Substantia nigra (tissue), 51 donors: ENCODE measurements at places on chromosomes 1 and 21.

GRCh38 chr1:1938613-1939295 lies 19.7 kb upstream of the TMEM52 start:
- no peak for DNase-seq

DNA sequence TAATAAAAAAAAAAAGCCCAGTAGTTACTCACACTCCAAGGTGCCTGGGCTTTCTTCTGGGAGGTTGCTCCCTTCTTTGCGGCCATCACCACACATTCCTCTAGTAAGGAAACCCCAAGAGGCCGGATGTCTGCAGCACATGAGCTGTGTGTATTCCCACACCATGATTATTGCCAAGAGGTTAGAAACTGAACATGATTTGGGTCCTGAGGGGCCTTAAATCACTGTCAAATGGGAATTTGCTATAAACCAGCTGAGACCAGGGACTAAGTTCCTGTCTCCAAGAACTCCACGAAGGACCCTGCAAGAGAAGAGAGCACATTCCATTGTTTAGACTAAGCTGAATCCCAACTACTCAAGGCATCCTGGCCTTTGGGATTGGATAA lies 85.3 kb upstream of the SSX2IP start:
- no peak for DNase-seq

DNA sequence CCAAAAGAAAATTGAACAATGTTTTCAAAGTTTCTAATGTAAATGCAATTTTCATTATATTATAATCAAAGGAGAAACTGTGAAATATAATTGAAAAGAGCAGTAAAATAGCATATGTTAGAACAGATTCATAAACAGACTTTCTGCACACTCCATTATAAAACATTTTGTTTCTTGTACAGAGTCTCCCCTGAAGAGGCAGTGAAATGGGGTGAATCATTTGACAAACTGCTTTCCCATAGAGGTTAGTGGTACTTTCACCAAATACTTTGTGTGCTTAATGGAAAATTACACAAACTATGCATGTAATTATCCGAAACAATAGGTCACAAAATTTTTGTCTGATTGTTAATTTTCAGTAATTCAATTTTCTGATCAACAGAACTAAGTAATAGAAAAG lies 1.9 kb downstream of the RGS18 start:
- DNase-seq: no peak

GRCh38 chr1:174158767-174159251 lies 511 bp upstream of the RABGAP1L start:
- no peak for DNase-seq

DNA sequence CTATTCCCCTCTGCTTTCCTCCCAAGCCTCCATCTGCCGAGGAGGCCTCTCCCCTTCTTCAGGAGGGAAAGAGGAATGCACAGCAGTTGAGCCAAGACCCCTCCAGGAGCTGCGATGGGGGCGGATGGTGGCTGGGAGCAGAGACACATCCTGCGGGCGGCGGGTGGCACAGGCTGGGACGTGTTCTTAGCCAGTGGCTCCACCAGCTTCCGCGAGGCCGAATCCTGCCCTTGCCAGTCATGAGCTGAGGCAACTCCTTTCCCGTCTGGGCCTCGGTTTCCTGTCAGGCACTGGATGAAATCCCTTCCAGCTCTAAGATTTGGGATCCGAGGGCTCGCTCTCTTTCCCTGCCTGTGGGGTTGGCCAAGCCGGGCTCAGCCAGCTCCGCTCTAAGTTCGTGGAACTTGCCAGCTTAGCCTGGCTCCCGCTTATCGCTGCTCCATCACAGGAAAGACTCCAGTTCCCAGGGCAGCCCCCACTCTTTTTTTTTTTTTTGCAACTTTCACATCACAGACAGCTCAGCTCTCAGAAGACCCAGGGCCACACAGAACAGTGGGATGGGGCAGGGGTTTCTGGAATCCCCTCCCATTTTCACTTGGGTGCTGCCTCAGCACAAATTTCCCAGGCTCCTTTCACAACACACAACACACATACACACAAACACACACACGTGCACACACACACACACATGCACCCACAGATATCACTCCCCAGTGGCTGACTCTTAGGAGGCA lies 506 bp downstream of the MYOM3 start:
- no peak for DNase-seq

- DNase-seq: no peak
These were observed 111.2 kb downstream of the IFI44 start for GRCh38 chr1:78760858-78761257.

- no peak for DNase-seq
These were observed 1.3 kb upstream of the PARK7 start for GRCh38 chr1:7960165-7960564.

GRCh38 chr1:201710632-201711597 lies 118.0 kb upstream of the IPO9 start:
- no peak for DNase-seq

DNA sequence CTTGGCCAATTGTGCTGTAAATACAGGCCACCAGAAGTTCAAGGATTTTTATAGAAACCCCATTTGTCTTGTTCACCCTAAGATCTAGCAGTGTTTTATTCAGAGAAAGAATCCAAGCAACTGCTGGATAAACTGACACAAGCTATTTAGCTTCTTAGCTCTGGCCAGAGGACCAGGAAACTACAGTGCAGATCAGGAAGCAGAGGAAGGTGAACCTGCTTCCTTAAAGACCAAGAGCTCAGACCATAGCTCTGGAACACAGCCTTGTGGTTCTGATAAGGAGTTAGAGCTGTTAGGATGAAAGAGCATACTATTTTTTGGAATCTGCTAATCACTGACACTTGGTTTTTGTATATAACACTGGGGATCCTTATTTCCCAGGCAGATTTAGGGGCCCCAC lies 5.2 kb upstream of the CCDC17 start:
- no peak for DNase-seq

DNA sequence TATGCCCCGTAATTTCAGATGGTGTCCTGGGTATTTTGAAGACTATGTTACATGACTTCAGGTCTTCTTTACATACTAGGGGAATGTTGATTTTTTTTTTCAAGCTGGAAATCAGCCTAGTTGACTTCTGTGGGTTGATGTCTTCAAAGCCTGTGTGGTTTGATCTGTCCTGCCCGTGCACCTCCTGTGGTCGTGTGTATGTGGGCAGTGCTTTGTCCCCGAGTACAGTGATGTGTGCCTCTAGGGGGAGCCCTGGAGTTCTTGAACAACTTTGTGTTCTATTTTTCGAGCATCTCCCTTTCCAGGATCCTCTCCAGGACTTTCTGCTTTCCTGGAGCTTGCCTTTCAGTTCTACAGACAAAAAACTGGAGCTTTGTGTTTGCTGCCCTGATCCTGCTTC lies 28.9 kb downstream of the OBSCN start:
- no peak for DNase-seq

DNA sequence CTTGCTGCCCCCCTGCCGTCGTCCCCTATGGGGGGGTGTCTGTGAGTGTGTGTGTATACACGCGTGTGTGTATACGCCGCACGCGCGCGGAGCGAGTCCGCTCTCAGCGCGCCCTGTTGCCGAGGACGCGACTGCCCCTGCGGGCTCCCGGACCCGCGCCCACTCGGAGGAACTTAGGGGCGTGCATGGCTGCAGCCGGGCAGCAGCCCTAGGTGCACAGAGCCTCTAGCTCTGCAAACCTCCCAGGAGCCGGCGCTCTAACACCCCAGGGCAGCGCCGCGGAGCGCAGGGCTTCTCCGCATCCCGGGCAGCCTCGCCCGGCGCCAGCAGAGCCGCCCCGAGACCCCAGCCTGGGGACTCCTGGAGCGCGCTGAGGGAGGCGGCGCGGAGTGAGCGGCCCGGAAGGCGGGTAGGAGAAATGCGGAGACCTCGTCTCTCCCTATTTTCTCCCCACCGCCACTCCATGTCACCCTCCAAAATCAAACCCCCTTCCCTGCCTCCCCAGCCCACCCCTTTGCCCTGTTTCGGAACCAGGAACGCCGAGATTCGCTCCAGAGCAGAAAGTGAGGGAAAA lies 574 bp downstream of the ITPKB start:
- DNase-seq: no peak

GRCh38 chr1:167472752-167473521 lies 45.4 kb downstream of the CD247 start:
- no peak for DNase-seq

- peak; percentile 5 for DNase-seq
These were observed at the start of gene OLFM3 for GRCh38 chr1:101996825-101997465. OLFM3 (minus strand) TSS chr1:101996926.

DNA sequence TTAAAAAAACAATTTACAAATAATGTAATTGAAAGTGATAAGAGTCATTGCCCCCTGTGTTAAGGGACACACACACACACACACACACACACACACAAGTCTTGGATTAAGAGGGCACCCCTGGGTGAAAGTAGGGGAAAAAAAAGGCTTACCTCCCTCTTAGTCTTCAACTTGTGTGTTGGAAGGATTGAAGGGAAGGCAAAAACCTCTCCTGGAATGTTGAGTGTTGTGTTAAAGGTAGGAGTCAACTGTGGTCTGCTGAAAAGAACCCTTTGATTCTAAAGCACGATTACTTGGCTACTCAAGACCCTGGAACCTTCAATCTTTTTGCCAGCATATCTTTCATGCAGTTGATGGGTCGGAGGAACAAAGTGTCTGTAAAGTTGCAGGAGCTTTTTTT lies 6.4 kb downstream of the PBX1 start:
- DNase-seq: no peak

DNA sequence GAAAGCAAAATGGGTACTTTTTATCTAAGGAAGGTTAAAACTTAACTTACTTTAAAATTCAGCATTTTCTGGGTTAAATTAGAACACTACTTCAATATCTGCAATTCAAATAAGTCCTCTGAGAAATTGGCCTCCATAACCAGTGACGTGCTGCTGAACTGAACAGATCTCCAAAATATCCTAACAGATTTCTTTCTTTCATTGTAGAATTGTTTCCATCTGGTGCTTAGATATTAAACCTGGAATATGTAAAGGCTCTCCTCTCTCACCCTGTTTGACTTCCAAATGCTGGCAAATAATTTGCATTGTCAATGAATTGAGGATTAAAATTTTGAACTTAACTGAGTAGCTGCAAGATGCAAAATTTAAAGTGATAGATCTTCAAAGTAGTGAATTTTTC lies 316.9 kb upstream of the CXADR start:
- DNase-seq: no peak

DNA sequence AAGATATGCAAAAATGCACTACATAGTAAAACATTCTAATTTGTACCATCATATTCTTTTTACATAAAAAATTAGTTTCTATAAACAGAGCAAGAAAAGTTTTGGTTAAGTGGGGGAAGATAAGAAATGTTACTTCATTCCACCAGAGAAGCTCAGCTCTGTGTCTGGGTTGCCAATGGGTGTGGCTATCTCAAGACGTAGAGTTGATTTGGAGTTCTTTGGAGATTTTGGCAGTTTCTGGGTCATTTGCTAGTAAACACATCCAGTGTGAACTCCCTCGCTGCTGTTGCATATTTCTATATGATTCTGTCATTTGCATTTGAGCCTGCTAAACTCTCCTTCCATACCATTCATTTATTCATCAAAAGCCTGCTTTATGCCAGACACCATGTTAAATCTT lies 7.2 kb downstream of the RGL1 start:
- no peak for DNase-seq

- DNase-seq: no peak
These were observed 284.5 kb downstream of the PTPRU start for GRCh38 chr1:29520571-29521437.

- no peak for DNase-seq
These were observed 40.1 kb downstream of the BCAR3 start for GRCh38 chr1:93641527-93641926.

DNA sequence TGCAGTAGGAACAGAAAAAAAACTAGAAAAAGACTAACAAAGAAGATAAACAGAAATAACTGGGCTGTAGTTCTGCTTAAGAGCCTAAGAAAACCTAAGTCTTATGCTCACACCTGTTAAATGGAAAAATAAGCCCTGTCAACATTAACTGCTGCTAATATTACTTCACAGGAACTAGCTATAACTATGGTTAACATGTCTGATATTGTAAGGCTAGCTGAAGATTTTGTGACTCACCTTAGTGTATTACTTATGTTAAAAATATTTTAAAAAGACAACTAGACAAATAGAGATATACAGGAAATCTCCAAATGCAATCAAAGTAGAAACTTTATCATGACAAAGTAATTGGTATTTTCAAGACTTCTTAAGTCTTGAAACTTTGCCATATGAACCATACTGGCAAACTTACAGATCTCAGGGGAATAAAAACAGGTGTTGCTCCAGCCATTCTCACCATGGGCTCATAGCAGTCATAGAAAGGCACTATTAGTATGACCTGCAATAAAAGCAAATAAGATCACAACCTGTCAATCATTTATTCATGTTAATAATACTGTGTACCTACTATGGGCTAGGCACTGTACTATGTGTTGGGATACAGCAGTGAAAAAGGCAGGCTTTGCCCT lies 30.7 kb downstream of the KYAT3 start:
- no peak for DNase-seq

DNA sequence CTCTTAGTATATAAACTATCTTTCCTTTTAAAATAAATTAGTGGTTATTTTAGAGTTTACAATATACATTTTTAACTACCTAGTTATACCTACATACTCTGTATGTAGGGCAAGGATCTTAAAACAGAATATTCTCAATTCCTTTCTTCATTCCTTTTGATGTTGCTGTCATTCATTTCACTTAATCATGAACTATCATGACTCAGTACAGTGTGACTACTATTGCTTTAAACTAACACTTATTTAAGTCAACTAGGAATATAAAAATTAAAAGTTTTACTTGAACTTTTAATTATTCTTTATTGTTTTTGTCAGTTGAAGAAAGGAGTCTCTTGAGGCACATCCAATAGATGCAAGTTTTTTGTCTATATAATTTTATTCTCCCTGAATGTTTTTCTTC lies 726.4 kb downstream of the BRINP3 start:
- DNase-seq: no peak

DNA sequence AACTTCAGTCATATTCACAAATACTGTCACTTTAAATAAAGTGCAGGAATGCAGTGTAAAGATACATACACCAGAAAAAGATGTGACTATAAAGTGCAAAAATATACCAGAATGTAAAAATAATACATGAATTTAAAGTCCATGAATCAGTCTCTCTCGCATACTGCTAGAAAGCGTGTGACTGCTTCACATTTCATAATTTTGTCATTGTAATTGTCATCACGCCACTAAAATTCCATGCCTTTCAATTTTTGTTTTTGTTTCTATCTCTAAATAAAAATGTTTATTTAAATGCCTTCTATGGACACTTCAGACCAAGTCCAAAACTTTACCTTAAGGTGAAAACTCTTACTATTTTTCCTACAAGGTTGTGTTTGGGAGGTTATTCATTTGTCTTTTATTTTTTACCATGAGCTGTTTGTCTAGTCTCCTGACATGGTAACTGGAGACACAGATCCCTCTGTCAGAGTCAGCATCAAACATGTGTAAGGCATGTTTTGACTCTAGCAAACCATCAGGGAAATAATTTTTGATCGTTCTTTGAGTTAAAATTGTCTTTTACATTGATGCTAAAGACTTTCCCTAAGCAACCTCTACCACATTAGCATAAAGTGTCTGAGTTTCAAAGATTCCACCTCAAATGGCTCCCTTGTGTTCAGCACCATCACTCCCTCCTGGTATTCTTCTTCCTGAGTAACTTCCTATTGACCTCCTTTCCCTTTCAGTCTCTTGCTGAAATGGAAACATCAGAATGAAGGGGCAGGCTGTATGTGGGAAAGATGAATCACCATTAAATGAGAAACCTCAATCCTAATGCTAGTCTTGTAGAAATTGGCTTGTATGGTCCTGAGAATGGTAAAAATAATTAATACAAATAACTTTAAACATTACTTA lies 14.0 kb upstream of the AIM2 start:
- no peak for DNase-seq

GRCh38 chr1:187689129-187689528 lies 860.4 kb downstream of the PLA2G4A start:
- DNase-seq: no peak

- no peak for DNase-seq
These were observed 318.9 kb downstream of the SEC16B start for GRCh38 chr1:177650947-177651346.
